ENCODE measurements at places on chromosomes 13 and 19. TPM values are rescaled to one million over a fixed set of nuclear protein-coding genes. Genes with fewer than 3 reads are reported as not detected.

DNA sequence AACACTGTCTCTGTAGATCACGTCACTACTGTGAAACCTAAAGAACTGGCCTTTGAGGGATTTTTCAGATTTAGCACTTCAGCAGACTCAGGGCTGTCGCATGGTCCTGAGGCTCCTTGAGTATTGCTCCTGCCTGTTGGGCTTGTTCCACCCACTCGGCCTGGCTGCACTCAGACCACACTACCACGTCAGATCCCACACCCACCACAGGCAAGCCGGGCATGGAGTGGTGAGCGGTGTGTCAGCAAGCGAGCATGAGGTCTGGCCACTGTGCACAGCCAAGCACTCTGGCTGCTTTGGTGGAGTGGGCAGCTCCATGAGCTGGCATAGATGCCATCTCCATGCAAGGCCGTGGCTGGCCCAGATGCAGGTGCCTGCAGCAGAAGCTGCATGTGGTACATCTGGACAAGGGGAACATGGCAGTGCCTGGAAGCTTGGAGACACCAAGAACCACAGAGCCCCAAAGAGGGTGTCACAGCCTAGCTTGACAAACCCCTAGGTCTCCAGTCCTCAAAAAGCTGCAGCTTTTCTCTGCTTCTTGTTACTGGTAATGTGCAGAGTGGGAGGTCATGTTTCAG, 9.4 kb upstream of the IGFL1 start:
- peaks cover 32% of the 10 kb centered on the region for H3K27me3 ChIP-seq
- DNase-seq, result no peak
- H3K4me3 ChIP-seq, result no peak overlapping the region
- no peaks in the 10 kb centered on the region for H3K4me1 ChIP-seq
- no peak overlapping the region for H3K27ac ChIP-seq

GRCh38 chr13:59424661-59425060, 739.1 kb downstream of the DIAPH3 start:
- H3K27me3 ChIP-seq, result no peaks in the 10 kb centered on the region
- no peaks in the 10 kb centered on the region for H3K4me1 ChIP-seq
- H3K27ac ChIP-seq, result no peak overlapping the region

Gene PTGIR
- 24.6 TPM for total RNA-seq

- no peak within 1 kb of the TSS for H3K27ac ChIP-seq
- H3K4me1 ChIP-seq, result peaks cover 22% of the 10 kb centered on the region
- no peak within 1 kb of the TSS for H3K4me3 ChIP-seq
- H3K27me3 ChIP-seq, result peaks cover 68% of the 10 kb centered on the region
- H3K36me3 ChIP-seq, result no peaks in the 10 kb centered on the region
Measured at GRCh38 chr19:46471116-46471733, at the start of gene PNMA8A. TSS of gene PNMA8A (minus strand) at chr19:46471563. CDS start at chr19:46471035, 528 bp downstream.

GRCh38 chr13:110644892-110645521, 29.7 kb downstream of the NAXD start:
- peaks cover 30% of the 10 kb centered on the region for H3K36me3 ChIP-seq
- H3K4me1 ChIP-seq, result no peaks in the 10 kb centered on the region
- peak; percentile 61 for DNase-seq
- H3K27me3 ChIP-seq, result no peaks in the 10 kb centered on the region

Gene PABPC3
- total RNA-seq, result 1.3 TPM

DNA sequence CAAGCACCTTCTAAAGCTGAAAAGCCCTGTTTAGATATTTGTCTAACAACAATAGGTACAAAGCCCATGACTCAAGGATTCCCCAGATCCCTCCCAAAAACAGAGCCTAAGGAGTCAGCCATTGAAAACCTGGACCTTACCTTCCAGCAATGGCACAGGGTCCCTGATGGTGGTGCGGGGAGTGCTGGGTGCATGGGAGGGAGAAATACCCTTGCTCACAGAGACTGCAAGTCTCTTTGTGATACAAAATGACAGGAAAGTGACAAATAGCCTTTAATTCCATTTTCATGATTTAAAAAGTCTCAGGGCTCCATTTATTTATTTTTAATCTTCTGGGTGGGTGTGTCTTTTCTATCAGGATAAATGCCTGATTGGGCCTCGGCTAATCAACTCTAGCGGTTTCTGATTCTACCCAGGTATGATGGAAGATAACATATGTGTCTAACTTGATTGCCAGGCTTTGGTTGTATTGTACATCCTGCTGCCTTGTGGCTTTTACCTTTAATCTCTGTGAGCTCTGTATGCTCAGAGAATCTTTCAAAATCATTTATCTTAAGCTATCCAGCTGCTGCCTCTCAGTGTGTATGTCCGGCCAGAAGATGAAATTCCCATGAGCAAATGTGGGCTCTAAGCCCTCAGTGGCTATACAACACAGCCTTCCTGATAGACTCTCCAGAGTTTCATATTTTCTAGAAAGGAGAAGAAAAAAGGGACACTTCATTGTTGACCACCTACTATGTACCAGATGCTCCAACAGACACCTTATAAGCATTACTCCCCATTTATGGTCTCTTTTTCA, 54.6 kb upstream of the FAM124A start:
- no peak overlapping the region for H3K27ac ChIP-seq
- no peak for DNase-seq
- H3K27me3 ChIP-seq, result peaks cover 17% of the 10 kb centered on the region
- no peak overlapping the region for H3K4me3 ChIP-seq

Gene SPC24
- total RNA-seq, result 64.1 TPM

- no peaks in the 10 kb centered on the region for H3K27me3 ChIP-seq
- no peak overlapping the region for H3K4me3 ChIP-seq
- H3K36me3 ChIP-seq, result peaks cover 75% of the 10 kb centered on the region
Measured at GRCh38 chr19:40758491-40758890, 7.5 kb downstream of the SNRPA start.

Gene SGCG
- not detected for total RNA-seq

Gene KIR2DL3
- not detected for total RNA-seq

DNA sequence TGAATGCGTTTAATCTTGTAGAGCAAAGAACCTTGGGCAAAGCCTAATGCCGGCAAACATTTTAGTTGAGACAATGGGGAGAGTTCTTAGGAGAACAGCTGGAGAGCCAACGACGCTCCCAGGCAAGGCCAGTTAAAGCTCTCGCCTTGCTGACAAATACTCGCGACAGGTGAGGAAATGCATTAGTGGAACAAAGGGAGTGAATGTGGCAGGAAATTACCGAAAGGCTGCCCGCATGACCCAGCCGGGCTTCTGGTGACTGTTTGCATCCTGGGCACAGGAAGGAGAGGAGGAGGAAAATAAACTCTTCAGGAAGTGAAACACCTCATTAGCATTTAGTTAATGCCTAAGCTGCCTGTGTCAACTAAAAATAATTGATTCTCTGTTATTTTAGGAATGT, 74.6 kb downstream of the SHISA2 start:
- H3K27ac ChIP-seq, result no peak overlapping the region
- no peak for DNase-seq
- H3K4me1 ChIP-seq, result peaks cover 36% of the 10 kb centered on the region
- H3K36me3 ChIP-seq, result no peaks in the 10 kb centered on the region
- H3K27me3 ChIP-seq, result no peaks in the 10 kb centered on the region

DNA sequence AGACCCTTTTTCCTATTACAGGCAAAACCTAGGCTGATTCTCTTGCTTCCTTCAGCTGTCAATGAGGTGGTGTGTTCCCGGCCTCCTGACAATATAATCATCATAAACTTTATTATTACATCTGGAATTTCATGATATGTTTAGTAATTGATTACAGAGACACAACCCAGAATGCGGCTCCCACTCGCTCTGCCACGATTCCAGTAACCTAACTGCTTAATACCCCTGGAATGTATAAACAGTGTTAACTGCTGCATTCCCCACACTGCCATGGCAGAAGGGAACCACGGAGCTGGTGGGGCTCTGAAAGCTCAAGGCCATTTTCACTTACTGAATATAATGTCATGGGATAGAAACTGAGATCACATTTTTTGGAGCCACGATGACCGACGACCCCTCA, 17.1 kb downstream of the TSHZ3 start:
- no peak for DNase-seq
- H3K27ac ChIP-seq, result no peak overlapping the region
- H3K4me1 ChIP-seq, result peaks cover 3% of the 10 kb centered on the region
- H3K4me3 ChIP-seq, result no peak overlapping the region
- H3K27me3 ChIP-seq, result peaks cover 4% of the 10 kb centered on the region
- H3K36me3 ChIP-seq, result no peaks in the 10 kb centered on the region

Gene CGB2
- total RNA-seq, result not detected

Gene VAV1
- 77.9 TPM for total RNA-seq

GRCh38 chr19:43638214-43638994, 1.2 kb downstream of the CADM4 start:
- H3K4me1 ChIP-seq, result peaks cover 14% of the 10 kb centered on the region
- H3K4me3 ChIP-seq, result peak overlapping the region; percentile 69
- no peak for DNase-seq
- no peak overlapping the region for H3K27ac ChIP-seq

Gene PTGER1
- 0.29 TPM for total RNA-seq

- H3K27me3 ChIP-seq, result no peaks in the 10 kb centered on the region
- H3K36me3 ChIP-seq, result no peaks in the 10 kb centered on the region
- no peaks in the 10 kb centered on the region for H3K4me1 ChIP-seq
Measured at GRCh38 chr13:96621634-96622183, 372.6 kb downstream of the OXGR1 start.

Gene FGF21
- total RNA-seq, result not detected

Gene ZNF443
- total RNA-seq, result 5.3 TPM

Gene LRRC8E
- not detected for total RNA-seq

DNA sequence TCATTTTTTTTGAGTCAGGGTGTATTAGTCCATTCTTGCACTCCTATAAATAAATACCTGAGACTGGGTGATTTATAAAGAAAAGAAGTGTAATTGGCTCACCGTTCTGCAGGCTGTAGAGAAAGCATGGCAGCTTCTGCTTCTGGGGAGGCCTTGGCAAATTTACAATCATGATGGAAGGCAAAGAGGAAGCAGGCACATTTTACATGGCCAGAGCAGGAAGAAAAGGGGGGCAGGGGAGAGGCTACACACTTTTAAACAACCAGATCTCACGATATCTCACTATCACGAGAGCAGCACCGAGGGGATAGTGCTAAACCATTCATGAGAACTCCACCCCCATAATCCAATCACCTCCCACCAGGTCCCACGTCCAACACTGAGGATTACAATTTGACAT, 44.5 kb upstream of the MIR17HG start:
- DNase-seq, result no peak
- H3K4me3 ChIP-seq, result no peak overlapping the region
- H3K4me1 ChIP-seq, result no peaks in the 10 kb centered on the region
- no peak overlapping the region for H3K27ac ChIP-seq
- H3K27me3 ChIP-seq, result peaks cover 5% of the 10 kb centered on the region
- H3K36me3 ChIP-seq, result no peaks in the 10 kb centered on the region

- no peak overlapping the region for H3K4me3 ChIP-seq
- no peaks in the 10 kb centered on the region for H3K27me3 ChIP-seq
- H3K27ac ChIP-seq, result no peak overlapping the region
- H3K4me1 ChIP-seq, result peaks cover 15% of the 10 kb centered on the region
- DNase-seq, result no peak
Measured at GRCh38 chr19:4477034-4477801, 5.1 kb downstream of the HDGFL2 start.

DNA sequence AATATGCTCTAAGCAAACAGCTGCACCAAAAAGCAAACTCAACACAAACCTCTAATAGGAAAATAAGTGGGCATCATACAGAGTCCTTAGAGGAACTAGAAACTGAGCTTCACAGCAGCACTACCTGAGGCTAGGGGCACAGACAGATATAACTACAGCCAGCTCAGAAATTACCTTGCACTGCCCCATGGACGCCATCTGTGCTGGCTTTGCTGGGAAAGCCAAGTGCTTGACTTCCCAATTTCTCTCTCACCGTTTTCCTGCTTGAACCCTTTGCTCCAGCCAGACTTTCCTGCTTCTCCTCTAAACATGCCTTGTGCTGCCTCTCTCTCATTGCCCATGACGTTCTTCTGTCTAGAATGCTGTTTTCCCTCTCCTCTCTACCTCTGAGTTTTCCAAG, 29.3 kb downstream of the MTUS2 start:
- no peaks in the 10 kb centered on the region for H3K4me1 ChIP-seq
- no peak for DNase-seq
- H3K27ac ChIP-seq, result no peak overlapping the region
- no peaks in the 10 kb centered on the region for H3K36me3 ChIP-seq
- H3K27me3 ChIP-seq, result peaks cover 2% of the 10 kb centered on the region
- no peak overlapping the region for H3K4me3 ChIP-seq

GRCh38 chr13:109043636-109044035, 414.2 kb downstream of the MYO16 start:
- no peak overlapping the region for H3K4me3 ChIP-seq
- H3K36me3 ChIP-seq, result no peaks in the 10 kb centered on the region
- H3K27ac ChIP-seq, result no peak overlapping the region
- no peak for DNase-seq

GRCh38 chr13:40384976-40385857, 281.2 kb downstream of the FOXO1 start:
- peaks cover 29% of the 10 kb centered on the region for H3K4me1 ChIP-seq
- no peak for DNase-seq
- no peaks in the 10 kb centered on the region for H3K27me3 ChIP-seq
- no peak overlapping the region for H3K27ac ChIP-seq

GRCh38 chr19:5091018-5091683, 122.2 kb downstream of the KDM4B start:
- DNase-seq, result no peak
- H3K27me3 ChIP-seq, result no peaks in the 10 kb centered on the region
- no peak overlapping the region for H3K27ac ChIP-seq
- peaks cover 7% of the 10 kb centered on the region for H3K36me3 ChIP-seq

DNA sequence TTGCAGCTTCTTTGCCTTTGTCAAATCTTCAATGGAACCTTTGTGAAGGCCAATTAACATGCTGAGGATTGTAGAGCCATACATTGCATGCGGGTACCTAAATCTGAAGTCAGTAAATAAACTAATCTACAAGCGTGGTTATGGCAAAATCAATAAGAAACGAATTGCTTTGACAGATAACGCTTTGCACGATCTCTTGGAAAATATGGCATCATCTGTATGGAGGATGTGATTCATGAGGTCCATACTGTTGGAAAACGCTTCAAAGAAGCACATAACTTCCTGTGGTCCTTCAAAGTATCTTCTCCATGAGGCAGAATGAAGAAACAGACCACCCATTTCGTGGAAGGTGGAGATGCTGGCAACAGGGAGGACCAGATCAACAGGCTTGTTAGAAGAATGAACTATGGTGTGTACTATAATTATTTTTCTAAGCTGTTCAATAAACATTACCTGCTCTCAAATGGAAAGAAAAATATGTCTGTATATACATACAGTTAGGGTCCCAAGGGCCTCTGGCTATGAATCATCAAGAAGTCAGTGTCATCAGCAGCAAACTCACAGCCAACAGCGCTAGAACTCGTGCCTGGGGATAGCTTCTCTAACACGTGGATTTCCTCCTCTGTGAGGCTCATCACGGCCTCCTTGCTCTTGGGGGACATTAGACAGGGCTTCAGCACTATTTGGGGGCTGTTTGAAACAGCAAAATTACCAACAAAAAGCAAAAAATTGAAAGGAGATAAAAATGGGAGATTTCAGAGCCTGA, 2.9 kb upstream of the CD70 start:
- peaks cover 51% of the 10 kb centered on the region for H3K4me1 ChIP-seq
- H3K27me3 ChIP-seq, result peaks cover 32% of the 10 kb centered on the region
- H3K36me3 ChIP-seq, result no peaks in the 10 kb centered on the region
- H3K4me3 ChIP-seq, result no peak overlapping the region
- no peak for DNase-seq

- H3K27me3 ChIP-seq, result no peaks in the 10 kb centered on the region
- H3K36me3 ChIP-seq, result peaks cover 4% of the 10 kb centered on the region
- H3K4me1 ChIP-seq, result peaks cover 21% of the 10 kb centered on the region
- peak overlapping the region; percentile 66 for H3K4me3 ChIP-seq
- no peak overlapping the region for H3K27ac ChIP-seq
Measured at GRCh38 chr19:39319892-39320248, 793 bp downstream of the LRFN1 start.

Gene PCDH17
- total RNA-seq, result not detected

Gene FUT2
- not detected for total RNA-seq

Gene CEACAM20
- total RNA-seq, result not detected

GRCh38 chr13:43664700-43665191, 122.0 kb downstream of the ENOX1 start:
- H3K27me3 ChIP-seq, result peaks cover 2% of the 10 kb centered on the region
- DNase-seq, result peak; percentile 10
- H3K4me3 ChIP-seq, result no peak overlapping the region
- no peak overlapping the region for H3K27ac ChIP-seq
- peaks cover 10% of the 10 kb centered on the region for H3K4me1 ChIP-seq
- H3K36me3 ChIP-seq, result no peaks in the 10 kb centered on the region
